Suprapubic skin (tissue), 4 donors: ENCODE measurements at places on chromosomes 4 and X. TPM values are rescaled to one million over a fixed set of nuclear protein-coding genes. Genes with fewer than 3 reads are reported as not detected.

- no peak overlapping the region for H3K27ac ChIP-seq
- no peaks in the 10 kb centered on the region for H3K36me3 ChIP-seq
- DNase-seq, result no peak
- H3K27me3 ChIP-seq, result no peaks in the 10 kb centered on the region
- H3K4me1 ChIP-seq, result no peaks in the 10 kb centered on the region
- no peak overlapping the region for H3K4me3 ChIP-seq
Observed at GRCh38 chrX:30637874-30638815, 15.1 kb upstream of the GK start.

DNA sequence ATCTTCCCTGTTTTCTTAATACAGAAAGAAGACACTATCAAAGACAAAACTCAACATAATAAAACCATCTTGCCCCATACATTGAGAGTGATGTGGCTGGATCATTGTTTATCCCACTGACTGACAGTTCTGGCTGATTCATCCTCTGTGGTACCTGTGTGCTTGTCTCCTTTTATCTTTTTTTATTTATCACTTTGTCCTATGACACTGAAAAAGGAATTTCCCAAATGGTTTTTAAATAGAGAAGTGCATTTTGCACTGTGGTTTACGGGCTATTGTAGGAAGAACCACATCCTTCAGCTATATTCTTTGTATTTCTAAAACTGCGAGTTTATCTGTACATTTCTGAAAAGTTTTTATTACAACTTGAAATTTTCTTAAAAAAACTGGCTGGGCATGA lies 15.0 kb downstream of the TTC29 start:
- DNase-seq, result no peak
- no peaks in the 10 kb centered on the region for H3K27me3 ChIP-seq
- H3K4me3 ChIP-seq, result no peak overlapping the region
- no peak overlapping the region for H3K27ac ChIP-seq
- H3K36me3 ChIP-seq, result no peaks in the 10 kb centered on the region

DNA sequence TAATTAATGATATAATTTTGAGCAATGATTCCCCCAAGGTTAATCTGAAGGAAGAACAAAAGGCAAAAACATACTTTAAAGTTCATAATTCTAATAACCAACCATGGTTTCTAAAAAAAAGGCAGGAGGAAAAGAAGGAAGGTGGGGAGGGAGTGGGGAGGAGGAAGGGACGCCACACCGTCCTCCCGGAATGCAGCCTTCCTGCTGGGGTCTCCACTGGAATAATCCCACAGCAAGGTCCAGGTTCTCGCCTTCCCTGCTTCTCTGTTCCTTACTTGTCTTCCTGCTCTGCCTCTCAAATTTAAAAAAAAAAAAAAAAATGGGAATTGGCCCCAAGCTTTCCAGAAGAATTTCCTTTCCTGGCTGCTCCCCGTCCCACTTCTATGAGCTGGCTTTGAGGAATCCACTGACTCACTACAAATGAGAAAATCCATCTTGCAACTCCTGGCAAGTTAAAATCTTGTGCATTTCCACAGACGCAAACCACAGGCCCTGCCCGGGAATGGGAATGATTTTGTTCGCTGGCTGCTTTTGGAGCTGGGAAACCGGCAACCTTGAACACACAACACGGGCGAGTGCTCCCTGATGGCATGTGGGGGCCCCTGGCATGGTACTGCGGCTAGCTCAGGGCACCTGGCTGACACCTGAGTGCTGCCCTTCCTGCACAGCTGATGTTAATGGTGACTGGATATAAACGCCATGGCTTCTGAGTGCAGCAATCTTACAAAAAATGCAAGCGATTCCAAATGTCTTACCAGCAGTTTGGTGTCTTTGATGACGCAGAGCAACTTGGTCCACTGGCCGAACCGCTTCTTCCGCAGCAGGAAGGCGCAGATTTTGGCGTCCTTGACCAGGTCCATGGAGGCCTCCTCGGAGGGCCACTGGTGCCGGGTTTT lies 97.0 kb downstream of the AFAP1 start:
- H3K4me3 ChIP-seq, result no peak overlapping the region
- H3K36me3 ChIP-seq, result peaks cover 6% of the 10 kb centered on the region
- no peaks in the 10 kb centered on the region for H3K27me3 ChIP-seq
- peak overlapping the region; percentile 83 for H3K27ac ChIP-seq

DNA sequence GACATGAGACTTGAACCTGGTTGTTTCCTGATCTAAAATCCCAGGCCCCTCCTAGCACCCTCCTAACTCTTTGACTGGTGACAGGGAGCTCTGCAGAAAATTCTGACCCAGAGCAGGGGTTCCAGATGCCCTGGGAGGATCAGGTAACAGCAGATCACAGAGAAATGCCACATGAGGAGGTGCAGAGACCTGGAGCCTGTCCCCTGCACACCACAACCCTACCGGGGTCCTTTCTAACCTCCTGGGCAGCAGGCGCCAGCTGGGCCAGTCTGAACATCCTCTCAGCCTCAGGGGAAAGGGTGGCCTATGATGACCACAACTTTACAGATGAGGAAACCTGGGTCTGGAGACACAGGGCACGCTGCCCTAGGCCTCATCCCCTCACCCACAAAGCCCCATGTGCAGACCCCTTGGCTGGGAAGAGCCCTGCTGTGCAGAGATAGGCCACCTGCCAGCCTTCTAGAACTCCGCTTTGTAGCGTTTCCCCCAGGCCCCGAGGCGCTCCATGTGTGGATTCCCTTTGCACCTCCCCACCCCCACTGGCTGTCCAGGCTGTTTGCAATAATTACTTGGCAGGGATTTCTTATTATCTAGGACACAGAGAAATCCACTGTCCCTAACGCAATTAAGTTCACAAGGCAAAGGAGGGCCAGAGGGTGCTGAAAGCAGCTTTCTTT lies 36.5 kb downstream of the WDR1 start:
- H3K36me3 ChIP-seq, result peaks cover 100% of the 10 kb centered on the region
- no peak overlapping the region for H3K4me3 ChIP-seq
- H3K4me1 ChIP-seq, result no peaks in the 10 kb centered on the region
- DNase-seq, result no peak

DNA sequence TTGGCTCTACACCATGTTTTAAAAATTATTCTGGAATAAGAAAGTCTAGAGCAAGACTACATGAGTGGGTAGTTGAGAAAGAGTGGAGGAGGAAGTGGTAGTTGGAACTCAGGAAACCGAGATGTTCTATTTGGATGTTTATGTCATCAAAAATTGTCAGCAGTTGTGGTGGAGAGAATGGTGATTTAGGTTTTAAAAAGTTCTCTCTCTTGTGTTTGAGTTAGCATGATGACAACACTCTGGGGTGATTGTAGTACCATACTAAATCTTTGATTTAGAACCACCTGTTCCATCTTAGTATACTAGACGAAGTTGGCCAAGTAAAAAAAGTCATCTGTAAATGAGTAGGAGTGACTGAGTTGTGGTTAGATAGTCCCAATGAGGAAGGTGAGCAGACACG lies 40.7 kb downstream of the KLHL2 start:
- no peaks in the 10 kb centered on the region for H3K36me3 ChIP-seq
- H3K4me3 ChIP-seq, result no peak overlapping the region
- H3K27me3 ChIP-seq, result no peaks in the 10 kb centered on the region
- H3K27ac ChIP-seq, result no peak overlapping the region
- DNase-seq, result no peak

DNA sequence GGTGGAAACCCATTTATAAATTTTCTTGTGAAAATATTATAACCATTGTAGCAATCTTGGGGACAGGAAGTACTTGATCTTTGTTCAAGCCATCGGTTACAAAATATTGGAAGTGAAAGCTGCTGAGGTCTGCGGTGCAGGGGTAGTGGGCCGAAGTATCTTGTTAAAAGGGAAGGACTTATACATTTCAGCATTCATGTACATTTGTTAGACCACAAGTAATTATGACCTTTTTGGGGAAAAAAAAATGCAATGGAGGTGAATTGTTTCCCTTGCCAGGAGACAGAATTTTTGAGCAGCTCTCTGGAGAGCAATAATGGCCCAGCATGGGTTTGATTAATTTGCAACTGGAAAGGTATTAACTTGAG lies 121.3 kb downstream of the EGF start:
- DNase-seq, result no peak
- H3K27ac ChIP-seq, result no peak overlapping the region
- H3K36me3 ChIP-seq, result no peaks in the 10 kb centered on the region
- H3K4me1 ChIP-seq, result no peaks in the 10 kb centered on the region
- H3K27me3 ChIP-seq, result no peaks in the 10 kb centered on the region

- no peak overlapping the region for H3K4me3 ChIP-seq
- H3K4me1 ChIP-seq, result no peaks in the 10 kb centered on the region
- H3K27me3 ChIP-seq, result no peaks in the 10 kb centered on the region
- H3K36me3 ChIP-seq, result no peaks in the 10 kb centered on the region
- no peak overlapping the region for H3K27ac ChIP-seq
Observed at GRCh38 chrX:135330706-135331105, 21.4 kb downstream of the ETDC start.

GRCh38 chr4:108337923-108338322 lies 169.2 kb upstream of the LEF1 start:
- peaks cover 3% of the 10 kb centered on the region for H3K4me1 ChIP-seq
- DNase-seq, result no peak
- no peak overlapping the region for H3K27ac ChIP-seq
- H3K36me3 ChIP-seq, result no peaks in the 10 kb centered on the region
- H3K4me3 ChIP-seq, result no peak overlapping the region

- DNase-seq, result no peak
- no peaks in the 10 kb centered on the region for H3K27me3 ChIP-seq
- H3K27ac ChIP-seq, result no peak overlapping the region
Observed at GRCh38 chr4:118774989-118775388, 60.9 kb downstream of the SEC24D start.

GRCh38 chr4:69835766-69836165 lies 24.2 kb downstream of the SULT1E1 start:
- no peaks in the 10 kb centered on the region for H3K36me3 ChIP-seq
- no peak overlapping the region for H3K4me3 ChIP-seq
- no peak overlapping the region for H3K27ac ChIP-seq
- no peaks in the 10 kb centered on the region for H3K27me3 ChIP-seq
- no peak for DNase-seq

GRCh38 chrX:45035071-45035470 lies 162.1 kb downstream of the KDM6A start:
- no peak for DNase-seq
- no peak overlapping the region for H3K27ac ChIP-seq
- H3K36me3 ChIP-seq, result no peaks in the 10 kb centered on the region
- H3K27me3 ChIP-seq, result no peaks in the 10 kb centered on the region
- no peaks in the 10 kb centered on the region for H3K4me1 ChIP-seq

DNA sequence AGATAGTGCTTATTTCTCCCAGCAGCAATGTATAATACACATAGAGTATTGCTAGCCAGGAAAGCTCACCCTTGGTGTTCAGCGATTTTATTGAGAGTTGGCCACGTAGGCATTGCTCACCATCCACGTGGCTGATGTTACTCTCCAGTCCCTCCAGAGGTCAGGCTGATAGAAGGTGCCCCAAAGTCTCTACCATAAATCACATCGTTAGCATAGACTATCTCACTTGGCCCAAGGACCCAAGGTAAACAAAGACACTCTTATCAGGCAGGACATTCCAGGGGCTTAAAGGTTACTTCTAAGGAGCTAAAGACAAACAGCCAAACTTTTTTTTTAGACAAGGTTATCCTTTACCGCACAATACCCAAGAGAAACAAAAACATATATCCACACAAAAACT lies 30.3 kb upstream of the RGN start:
- H3K4me1 ChIP-seq, result no peaks in the 10 kb centered on the region
- H3K27ac ChIP-seq, result no peak overlapping the region
- no peak for DNase-seq
- H3K27me3 ChIP-seq, result no peaks in the 10 kb centered on the region
- no peak overlapping the region for H3K4me3 ChIP-seq

DNA sequence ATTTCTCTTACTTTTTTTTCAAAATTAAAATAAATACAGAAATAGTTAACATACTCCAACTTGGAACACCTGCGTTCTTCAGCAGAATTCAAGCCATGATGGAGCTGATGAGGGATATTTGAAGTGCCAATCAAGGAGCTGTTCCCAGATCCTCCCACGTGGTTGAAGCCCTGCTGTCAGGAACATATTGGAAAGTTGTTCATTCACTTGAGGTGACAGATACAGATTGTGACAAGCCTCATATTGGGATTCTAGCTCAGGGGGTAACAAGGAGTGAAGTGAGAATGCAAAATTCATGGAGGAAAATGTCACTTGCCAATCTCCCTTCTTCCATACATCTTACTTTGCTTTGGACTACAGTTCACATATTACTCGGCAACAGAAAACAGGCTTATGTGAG lies 2670.8 kb downstream of the PCDH7 start:
- no peak overlapping the region for H3K4me3 ChIP-seq
- no peak for DNase-seq
- H3K4me1 ChIP-seq, result no peaks in the 10 kb centered on the region
- H3K27ac ChIP-seq, result no peak overlapping the region

DNA sequence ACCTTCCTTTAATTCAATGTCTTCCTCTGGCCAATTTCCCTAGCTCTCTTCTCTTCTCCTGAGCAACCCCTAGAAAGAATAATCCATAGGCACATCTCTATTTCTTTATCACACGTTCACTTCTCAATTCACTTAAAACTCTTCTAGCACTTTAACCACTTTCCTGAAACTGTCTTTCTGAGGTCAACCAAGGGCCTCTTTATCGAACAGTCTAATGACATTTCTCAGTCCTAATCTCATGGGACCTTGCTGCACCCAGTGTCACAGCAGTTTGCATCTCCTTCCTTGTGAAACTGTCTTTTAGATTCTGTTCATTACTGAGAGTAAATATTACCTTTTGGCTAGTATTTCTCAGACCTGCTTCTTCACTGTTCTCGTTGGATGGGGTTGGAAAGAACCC lies 285.3 kb upstream of the RASGEF1B start:
- no peak overlapping the region for H3K27ac ChIP-seq
- H3K4me3 ChIP-seq, result no peak overlapping the region
- peaks cover 3% of the 10 kb centered on the region for H3K4me1 ChIP-seq
- no peaks in the 10 kb centered on the region for H3K36me3 ChIP-seq
- no peak for DNase-seq
- H3K27me3 ChIP-seq, result no peaks in the 10 kb centered on the region

- no peaks in the 10 kb centered on the region for H3K36me3 ChIP-seq
- no peak overlapping the region for H3K4me3 ChIP-seq
- H3K27ac ChIP-seq, result no peak overlapping the region
- H3K4me1 ChIP-seq, result no peaks in the 10 kb centered on the region
Observed at GRCh38 chrX:66602381-66602938, 36.4 kb downstream of the EDA2R start.

DNA sequence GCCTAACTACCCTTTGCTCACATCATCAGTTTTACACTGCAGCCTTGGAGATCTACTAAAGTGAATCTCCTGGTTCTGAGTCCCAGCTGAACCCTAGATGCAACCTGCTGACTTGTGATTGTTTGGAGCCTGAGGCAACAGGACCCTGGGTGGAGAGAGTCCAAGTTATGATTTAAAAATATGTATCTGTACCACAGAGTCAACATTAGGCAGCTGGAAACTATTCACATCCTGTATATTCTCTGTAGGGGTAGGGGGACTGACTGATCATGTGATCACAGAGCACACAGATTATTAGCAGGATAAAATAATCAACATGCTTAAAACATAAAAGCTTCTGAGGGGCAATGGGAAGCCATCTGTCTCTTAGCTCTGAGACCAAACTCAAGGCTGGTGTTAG lies 52.1 kb downstream of the CT47B1 start:
- H3K4me3 ChIP-seq, result no peak overlapping the region
- H3K27ac ChIP-seq, result no peak overlapping the region
- no peaks in the 10 kb centered on the region for H3K36me3 ChIP-seq
- H3K27me3 ChIP-seq, result no peaks in the 10 kb centered on the region
- no peaks in the 10 kb centered on the region for H3K4me1 ChIP-seq

Gene REPS2
- total RNA-seq, result 10.9 TPM

Gene GPC3
- total RNA-seq, result 7.9 TPM

Gene TRMT44
- 30.8 TPM for total RNA-seq

Gene TBC1D19
- total RNA-seq, result 6.2 TPM

Gene POU3F4
- total RNA-seq, result not detected

Gene FRAS1
- total RNA-seq, result 24.9 TPM

Gene TLR1
- 8.5 TPM for total RNA-seq
